ENCODE measurements at places on chromosomes 1 and 21.

GRCh38 chr1:151947140-151947539 lies 37.8 kb upstream of the THEM4 start:
- no peak for DNase-seq

GRCh38 chr1:229836324-229836723 lies 210.3 kb downstream of the URB2 start:
- no peak for DNase-seq

- DNase-seq = no peak
These were observed 49.6 kb downstream of the ECE1 start for GRCh38 chr1:21240706-21241105.

- no peak for DNase-seq
These were observed 17.6 kb downstream of the CRB1 start for GRCh38 chr1:197285526-197286205.

- DNase-seq = no peak
These were observed 4.3 kb downstream of the INAVA start for GRCh38 chr1:200899015-200899386.

- DNase-seq = no peak
These were observed 60.8 kb downstream of the BCAR3 start for GRCh38 chr1:93620841-93621210.

DNA sequence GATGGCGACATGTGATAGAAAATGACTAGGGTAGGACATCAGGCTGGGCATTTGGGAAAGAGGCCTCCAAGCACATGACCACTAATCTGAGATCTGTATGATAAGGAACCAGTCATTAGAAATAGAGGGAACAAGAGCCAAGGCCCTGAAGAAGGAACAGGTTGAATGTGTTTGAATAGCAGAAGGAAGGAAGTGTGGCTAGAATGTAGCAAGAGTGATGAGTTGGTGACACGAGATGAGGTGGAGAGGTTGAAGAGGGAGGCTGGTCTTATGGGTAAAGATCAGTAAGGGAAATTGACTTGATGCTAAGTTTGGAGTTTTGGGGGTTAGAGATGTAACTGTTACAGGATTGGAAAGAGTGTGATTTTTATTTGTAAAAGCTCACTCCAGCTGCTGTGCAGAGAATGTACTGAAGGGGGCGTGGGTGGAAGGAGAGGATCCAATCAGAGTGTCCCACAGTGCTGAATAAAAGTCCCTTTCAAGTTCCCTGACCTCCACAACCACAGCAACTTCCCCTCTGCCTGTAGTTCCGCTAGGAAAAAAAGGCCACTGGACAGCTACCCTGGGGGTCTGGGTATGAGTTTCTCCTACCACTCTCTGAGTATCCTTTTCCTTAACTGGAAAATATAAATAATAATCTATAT lies 295.0 kb downstream of the OMA1 start:
- peak; percentile 2 for DNase-seq

DNA sequence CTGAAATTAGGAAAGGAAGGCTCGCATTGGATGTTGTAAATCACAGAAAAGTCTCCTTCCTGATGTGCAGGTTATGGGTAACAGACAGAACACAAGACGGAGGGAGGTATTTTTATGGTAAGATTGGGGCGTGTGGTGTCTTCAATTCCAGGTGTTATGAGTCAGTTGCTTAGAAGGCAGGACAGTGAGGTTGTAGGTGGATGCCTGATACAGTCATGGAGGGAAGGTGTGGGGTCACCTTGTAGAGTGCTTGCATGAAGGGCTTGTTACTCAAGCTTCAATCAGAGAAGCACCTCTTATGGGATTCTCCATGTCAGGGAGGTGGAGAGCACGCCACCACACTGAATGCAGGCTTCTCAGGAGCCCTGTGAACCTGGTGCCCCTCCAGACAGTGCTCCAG lies 63.1 kb downstream of the C1orf21 start:
- no peak for DNase-seq

DNA sequence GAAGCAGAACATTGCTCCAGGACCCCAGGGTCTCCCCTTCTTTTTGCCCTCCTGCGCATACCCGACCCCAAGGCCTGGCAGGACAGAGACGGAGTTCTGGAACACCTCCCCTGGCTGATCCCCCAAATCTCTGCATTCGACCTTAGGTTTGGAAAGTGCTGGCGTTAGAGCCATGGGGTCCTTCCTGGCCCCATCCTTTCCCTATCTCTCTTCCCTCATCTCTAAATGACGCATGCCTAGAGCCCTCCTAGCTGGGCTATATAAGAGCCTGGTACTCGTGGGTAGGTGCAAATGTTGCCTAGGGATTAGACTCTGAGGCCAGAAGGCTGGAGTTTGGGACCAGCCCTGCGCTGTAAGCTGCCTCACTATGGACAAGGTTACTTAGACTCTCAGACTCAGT lies 16.6 kb downstream of the SLC26A9 start:
- DNase-seq = no peak

DNA sequence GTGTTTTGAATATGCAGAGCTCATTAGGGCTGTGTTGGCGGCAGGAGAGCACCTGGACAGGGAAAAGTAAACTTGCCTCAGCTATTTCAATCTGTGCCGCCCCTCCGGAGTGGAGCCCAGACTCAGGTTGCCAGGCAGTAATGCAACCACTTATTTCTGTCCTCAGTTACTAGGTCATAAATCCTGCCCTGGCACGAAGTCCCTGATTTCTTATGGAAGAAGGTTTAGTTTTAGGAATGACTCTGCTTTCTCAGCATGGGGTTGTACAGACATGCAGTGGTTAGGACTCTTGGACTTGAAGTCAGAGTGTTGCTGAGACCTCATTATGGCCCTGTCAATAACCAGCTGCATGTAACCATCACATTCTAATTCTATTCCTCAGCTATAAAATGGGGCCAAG lies 98.3 kb upstream of the FGGY start:
- DNase-seq = no peak

DNA sequence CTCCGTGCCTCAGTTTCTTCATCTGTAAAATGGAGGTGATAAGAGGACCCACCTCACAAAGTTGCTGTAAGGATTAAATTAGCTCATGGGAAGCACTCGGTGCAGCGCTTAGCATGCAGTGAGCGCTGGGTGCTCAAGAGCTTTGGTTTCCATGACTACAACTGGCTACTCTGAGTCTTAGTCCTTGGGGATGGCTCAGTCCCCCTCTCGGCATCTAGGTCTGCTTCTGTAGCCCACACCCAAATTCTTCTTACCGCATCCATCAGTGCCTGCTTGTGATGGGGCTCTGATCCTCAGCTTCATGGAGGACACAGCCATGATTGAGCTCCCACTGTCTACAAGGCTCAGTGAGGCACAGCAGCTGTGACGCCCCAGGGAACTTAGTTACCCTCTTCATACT lies 159.0 kb downstream of the ACTL8 start:
- no peak for DNase-seq

DNA sequence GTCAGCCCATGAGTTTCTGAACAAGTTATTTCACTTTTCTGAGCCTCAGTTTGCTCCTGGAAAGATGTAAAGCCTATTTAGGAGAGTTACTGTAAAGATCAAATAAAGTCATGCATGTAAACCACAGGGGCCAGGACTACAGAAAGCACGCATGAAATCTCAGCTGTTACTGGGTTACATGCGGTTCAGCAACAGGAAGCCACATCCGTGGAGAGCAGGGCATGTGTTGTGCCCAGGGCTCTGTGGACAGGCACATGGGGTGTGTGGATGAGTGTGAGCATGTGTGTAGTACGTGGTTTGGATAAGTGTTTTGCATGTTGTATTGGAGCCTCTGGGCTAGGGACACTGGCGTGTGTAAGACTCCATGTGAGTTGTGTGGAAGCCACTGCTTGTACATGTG lies 2.2 kb upstream of the EPHA2 start:
- no peak for DNase-seq

DNA sequence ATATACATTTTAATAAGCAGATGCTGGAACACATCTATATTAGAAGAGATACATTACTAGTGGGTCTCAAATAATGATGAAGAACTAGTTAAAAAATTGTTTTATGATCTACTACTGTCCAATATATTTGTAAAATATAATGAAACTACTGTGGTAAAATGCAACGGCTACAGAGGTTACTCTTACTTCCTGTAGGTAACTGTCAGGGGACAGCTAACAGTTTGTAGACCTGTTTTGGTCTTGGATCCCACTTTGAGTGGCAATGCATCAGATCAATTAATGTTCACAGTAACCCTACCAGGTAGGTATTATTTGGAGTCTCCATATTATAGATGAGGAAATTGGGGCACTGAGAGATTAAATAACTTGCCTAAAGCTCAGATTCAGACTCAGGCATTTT lies 26.7 kb upstream of the MYSM1 start:
- DNase-seq = no peak

- no peak for DNase-seq
These were observed 27.0 kb downstream of the SH3GLB1 start for GRCh38 chr1:86731416-86731815.

- no peak for DNase-seq
These were observed 3.4 kb upstream of the EEIG2 start for GRCh38 chr1:108556499-108556898.

- DNase-seq = no peak
These were observed 898.6 kb downstream of the AMY1C start for GRCh38 chr1:104648269-104648691.

- no peak for DNase-seq
These were observed 52.1 kb downstream of the WDR3 start for GRCh38 chr1:117981455-117982192.

GRCh38 chr1:37893673-37894072 lies 34.3 kb upstream of the MTF1 start:
- DNase-seq = no peak

DNA sequence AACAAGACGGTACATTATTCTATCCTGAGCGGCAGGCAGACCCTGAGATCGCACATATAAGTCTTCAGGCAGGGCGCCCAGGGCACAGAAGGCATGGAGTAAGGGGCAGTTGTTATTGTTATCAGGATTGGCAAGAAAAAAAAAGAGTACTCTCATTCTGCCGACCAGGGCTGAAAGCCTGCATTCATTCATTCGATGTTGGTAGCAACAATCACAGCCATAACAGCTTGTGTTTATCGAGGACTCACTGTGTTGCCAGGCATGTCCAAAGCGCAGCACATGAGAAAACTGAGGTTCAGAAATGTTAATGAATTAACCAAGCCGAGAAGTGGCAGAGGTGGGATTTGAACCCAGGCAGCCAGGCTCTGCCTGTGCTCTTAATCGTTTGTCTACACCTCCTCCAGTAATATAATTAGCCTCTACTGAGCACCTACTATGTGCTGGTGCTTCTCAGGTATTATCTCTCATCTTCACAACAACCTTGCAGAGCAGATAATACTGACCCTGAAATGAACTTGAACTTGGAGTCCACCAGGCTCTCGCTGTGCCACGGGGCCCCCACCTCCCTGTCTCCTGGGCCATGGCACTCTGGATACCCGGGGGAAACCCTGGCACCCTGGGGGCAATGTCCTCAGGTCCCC lies 56.2 kb downstream of the TAS1R2 start:
- DNase-seq = no peak

DNA sequence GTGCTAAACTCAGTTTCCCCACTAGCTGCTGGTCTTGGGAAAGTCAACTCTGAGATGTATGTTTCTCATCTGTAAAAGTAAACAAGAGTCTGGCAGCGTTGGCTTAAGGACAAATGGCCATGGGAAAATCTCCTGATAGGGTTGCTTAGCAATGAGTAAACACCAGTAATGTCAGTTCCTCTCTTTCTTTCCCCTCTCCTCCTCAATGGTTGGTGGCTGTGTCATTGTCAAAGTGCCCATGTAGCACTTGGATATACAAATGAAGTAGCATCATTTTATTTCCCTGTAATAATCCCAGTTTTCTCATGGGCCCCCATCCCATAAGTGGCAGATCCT lies 2.2 kb upstream of the FYB2 start:
- peak; percentile 9 for DNase-seq

DNA sequence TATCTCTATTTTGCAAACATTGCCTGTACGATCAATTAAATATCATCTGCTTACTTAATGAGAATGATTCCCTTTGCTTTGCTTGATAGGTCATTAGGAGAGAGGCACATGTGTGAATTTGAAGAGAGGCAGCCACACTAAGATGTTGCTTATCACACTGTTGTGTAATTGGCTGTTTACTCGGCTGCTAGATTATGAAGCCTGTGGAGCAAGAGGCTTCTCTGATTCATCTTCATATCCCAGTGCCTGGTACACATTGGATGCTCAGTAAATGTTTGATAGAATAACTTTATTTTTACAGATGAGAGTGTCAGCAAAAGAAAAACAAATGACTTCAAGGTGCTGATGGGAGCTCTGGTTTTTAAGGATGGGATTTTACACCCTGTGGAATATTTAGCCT lies 156.2 kb upstream of the C8B start:
- no peak for DNase-seq

GRCh38 chr1:47184822-47185677 lies 4.8 kb downstream of the PDZK1IP1 start:
- no peak for DNase-seq

DNA sequence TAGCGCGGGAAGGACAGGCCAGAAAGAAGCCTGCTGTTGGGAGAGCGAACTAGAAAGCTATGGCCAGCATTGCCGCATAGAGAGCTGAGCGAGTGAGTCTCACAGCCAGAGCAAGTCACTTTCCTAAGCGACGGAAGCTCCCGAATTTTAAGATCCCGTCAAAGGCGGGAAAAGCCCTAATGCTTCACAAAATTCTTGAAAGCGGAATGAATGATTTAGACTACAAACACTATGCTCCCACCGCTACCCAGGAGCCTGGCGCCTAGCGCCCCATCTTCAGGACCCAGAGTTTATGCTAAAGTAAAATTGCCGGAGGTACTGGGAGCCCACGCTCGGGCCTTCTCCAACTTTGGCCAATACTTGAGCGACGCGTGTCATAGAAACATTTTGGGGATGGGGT lies 409.9 kb upstream of the ESRRG start:
- no peak for DNase-seq

DNA sequence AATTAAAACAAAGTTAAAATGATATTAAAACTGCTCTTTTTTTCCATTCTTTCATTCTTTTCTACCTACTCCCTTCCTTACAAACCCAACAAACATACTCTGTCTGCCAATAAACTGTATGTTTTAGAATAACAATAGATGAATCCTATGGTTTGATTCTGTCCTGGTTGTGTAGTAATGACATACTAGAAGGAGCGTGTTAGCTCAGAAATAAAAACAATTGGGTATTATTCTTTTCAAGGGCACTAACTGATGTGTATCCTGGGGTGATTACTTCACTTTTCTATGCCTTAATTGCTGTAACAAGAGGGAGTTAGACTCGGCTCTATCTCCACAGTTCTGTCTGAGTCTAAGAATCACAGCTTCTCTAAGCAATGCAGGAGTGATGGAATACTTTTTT lies 194.4 kb downstream of the GIPC2 start:
- no peak for DNase-seq

DNA sequence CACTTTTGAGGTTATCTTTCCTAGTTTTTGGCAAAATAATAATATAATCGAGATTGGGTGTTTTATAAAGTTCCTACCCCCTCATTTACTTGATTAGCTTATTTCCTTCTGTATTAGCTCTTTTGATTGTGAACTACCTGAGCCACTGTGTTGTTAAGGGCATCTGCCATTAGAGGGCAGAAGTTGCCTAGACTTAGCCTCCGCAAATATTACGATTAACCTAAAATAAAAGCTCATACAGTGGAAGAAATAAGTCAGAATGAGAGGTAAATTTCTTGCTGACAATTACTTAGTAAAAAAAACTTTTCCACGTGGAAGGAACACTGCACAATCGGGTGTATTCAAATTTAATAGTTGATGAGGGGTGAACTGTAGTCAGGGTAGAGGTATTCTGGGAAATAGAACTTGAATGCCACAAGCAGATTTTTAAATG lies 2.3 kb downstream of the H3-3A start:
- DNase-seq = peak; percentile 71

- DNase-seq = no peak
These were observed 380.5 kb upstream of the VAMP3 start for GRCh38 chr1:7390604-7391000.

- DNase-seq = peak; percentile 77
These were observed 101.5 kb upstream of the SLFNL1 start for GRCh38 chr1:41122851-41123518.

GRCh38 chr1:245484176-245484575 lies 329.4 kb downstream of the KIF26B start:
- DNase-seq = no peak

Data from fibroblast of villous mesenchyme (primary cell).